D721Med (cell line): ENCODE measurements at places on chromosomes 6 and 20.

- no peak for DNase-seq
Observed at GRCh38 chr20:47730744-47731143, 54.5 kb downstream of the SULF2 start.

GRCh38 chr6:143743301-143744166 lies 65.8 kb downstream of the PHACTR2 start:
- no peak for DNase-seq

DNA sequence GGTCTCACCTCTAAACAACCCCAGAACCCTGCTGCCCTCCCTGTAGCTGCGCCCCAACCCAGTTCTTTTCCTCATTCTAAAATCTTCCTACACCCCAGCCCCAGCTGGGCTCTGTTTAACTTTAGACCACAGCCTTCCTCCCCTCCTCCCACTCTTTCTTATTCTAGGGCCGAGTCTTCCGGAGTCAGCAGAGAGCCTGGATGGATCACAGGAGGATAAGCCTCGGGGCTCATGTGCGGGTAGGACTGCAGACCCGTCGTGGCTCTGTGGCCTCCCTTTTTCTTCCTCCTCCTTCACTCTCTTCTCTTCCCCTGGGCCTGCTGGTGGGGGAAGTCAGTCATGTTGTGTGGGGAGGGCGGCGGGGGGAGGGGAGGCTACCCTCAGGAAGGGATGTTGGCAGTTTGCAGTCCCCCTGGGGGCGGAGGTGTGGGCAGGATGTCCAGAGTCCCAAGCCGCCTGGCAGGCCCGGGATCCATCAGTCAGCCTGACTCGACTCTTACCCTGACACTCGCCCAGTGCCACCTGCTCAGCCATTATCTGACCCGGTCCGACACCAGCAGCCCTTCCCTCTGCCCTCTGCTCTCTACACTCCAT lies 8.1 kb downstream of the CAPN11 start:
- DNase-seq, result no peak

DNA sequence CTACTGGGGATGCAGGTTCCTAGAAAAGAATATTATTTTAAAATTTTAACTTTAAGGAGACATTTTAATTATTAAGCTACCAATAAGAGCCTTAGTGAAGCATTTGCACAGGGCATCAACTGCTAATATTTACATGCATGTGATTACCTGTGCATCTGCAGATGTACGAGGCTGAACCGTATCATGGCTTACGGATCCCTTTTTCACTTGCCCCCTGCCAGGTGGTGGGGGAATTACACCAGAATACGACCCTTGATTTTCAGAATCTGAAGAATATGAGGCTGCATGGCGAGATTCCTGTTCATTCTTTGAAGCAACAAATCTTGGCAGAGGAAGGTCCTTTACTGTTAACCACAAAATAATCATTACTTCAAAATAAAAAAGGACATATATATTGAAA lies 42.7 kb downstream of the REPS1 start:
- no peak for DNase-seq

- DNase-seq, result no peak
Observed at GRCh38 chr6:166614171-166614583, 12.9 kb downstream of the RPS6KA2 start.

DNA sequence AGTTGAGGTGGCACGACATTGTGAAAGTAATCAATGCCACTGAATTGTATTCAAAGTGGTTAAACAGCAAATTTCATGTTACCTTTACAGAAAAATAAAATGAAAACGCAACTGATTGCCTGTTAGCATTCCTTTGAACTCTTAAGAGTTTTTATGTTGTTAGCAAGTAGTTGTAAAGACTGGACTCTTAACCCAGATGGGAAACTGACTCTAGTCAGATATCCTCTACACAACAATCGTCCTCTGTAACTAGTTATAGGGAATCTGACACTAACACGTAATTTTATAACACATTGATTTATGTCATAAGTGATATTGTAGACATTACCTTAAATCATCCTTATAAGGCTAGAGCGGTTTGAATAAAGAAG lies 3.0 kb upstream of the FBXO9 start:
- DNase-seq, result no peak

DNA sequence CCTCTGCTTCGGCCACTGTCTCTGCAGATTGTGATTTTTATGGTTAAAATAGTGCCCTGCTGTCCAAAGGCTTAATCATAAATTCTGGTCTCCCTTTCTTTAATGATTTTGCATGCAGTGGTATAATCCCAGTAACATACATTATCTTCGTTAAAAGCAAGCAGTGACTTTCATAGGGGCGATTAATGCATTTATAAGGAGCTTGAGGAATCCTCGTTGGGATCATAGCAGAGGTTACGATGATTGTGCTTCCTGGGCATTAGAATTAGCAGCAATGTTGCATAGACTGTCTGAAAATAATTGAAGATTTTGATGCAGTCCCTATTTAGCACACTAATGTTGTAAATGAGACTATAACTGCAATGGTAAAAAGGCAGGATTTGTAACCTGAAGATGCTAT lies 181.3 kb downstream of the PRL start:
- DNase-seq, result no peak

DNA sequence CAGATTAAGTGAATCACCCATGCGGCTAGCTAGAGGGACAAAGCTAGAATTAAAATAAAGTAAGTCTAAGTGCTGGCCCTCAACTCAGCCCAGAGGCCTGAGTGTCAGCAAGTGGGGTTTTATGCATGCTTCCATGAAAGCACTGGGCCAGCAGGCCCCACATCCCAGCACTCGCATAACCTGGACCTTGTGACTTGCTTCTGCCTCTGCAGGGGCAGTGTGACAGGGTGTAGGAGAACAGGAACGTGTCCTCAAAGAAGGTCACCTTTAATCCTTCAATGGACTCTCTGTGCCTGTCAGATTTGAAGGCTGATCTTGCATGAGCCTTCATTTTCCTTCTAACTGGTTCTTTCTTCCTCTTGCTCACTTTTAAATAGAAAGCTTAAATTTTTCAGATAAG lies 183.4 kb downstream of the ALDH8A1 start:
- no peak for DNase-seq

DNA sequence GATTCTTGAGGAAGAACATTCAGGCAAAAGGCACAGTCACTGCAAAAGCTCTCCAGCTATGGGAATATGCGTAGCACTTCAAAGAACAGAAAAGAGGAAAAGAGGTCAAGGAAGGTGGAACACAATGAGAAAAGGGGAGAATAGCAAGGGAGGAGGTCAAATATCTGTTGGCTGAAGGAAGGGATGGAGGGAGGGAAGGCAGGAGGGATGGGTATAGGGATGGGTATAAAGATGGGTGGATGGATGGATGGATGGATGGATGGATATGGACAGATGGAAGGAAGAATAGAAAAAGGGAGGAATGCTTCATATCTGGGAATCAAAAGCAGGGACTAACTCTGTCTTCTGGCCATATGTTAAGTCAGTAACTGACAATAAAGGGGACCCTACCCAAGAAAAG lies 164.2 kb upstream of the TOP1 start:
- no peak for DNase-seq

DNA sequence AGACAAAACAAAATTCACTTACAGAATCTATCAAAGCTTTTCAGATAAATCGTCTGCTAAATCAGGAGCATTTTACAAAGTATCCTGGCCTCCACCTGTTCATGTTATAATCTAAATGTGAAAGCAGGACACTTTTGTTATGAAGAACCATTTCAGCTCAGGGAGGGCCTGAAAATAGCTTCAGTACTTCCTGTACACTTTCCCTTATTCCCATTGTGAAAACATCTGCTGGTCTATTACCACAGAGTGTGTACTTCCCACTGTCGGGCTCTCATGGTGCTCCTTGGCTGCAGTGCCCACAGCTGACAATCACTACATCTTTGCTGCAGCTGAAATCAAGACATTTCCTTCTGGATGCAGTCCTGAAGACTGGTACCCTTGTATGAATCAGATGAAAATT lies 128.1 kb downstream of the OPRM1 start:
- DNase-seq, result no peak

GRCh38 chr20:44480097-44480496 lies 4.4 kb downstream of the TTPAL start:
- no peak for DNase-seq

- no peak for DNase-seq
Observed at GRCh38 chr20:33810259-33810658, 889 bp upstream of the CHMP4B start.

DNA sequence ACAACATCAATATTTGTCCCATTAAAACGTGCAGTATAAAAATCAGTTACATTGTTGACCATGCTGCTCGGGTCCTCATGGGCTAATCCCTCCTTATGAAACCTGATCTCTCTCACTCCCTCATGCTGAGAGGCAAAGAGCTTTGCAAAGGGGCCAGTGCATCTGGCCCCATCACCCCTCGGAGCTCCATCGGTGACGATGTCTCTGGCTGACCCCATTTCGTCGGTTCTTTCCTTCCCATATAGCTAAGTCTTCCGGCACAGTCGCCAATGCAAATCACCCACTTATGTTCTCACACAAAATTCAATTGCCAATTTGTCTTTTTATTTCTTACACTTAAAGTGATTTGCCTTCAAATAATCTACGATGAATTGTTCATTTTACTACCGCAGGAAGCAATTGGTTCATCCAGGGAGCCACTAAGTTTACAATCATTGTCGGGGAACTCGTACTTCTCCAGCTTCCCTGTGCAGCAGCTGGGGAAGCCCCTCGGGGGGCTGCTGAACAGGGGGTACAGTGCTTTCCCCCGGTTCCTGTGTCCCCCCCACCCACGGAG lies 199.8 kb upstream of the CDH4 start:
- no peak for DNase-seq

DNA sequence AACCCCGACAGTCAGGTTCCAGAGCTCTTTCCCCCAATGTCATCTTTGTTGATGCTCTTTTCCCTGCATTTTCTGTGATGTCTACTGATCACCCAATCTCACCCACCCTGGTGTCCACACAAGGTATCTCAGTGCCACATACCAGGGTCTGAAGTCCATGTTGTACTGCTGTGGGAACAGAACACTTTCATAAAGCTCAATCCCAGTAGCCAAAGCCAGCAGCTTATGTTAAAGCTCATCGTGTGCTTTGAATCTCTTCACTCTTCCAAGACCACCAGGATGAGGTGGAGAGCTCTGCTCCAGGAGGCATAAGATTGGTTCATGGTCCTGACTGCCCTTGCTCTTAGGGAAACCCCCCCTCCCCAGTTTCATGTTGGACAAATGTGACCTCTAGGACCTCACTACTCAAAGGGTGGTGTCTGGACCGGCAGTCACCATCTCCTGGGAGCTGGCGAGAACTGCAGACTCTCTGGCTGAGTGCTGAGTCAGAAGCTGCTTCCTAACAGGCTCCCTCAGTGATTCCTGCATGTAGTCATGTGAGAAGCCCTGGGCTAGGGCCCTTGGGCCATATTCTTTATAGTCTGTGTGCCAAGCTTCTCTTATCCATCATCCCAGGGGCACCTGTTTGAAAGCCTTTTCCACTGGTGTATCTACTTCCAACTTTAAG lies 13.4 kb upstream of the CPNE5 start:
- DNase-seq, result no peak

DNA sequence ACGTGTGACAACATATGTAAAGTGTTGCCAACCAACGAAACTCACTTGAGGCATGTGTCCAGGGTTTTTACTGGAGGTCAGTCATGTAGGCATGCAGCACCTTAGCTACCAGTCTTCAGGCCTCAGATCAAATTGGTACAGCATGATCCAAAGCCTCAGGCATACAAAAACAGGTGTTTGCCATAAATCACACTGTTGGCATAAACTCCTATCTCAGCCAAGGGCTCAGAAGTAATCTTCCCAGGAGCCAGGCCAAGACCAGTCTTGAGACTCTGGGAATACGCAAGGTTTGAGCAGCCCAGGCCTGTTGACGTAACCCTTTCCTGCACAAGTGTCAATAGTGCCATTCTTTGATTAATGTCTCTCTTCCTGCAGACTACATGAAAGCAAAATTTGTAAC lies 163.5 kb downstream of the PRL start:
- no peak for DNase-seq

DNA sequence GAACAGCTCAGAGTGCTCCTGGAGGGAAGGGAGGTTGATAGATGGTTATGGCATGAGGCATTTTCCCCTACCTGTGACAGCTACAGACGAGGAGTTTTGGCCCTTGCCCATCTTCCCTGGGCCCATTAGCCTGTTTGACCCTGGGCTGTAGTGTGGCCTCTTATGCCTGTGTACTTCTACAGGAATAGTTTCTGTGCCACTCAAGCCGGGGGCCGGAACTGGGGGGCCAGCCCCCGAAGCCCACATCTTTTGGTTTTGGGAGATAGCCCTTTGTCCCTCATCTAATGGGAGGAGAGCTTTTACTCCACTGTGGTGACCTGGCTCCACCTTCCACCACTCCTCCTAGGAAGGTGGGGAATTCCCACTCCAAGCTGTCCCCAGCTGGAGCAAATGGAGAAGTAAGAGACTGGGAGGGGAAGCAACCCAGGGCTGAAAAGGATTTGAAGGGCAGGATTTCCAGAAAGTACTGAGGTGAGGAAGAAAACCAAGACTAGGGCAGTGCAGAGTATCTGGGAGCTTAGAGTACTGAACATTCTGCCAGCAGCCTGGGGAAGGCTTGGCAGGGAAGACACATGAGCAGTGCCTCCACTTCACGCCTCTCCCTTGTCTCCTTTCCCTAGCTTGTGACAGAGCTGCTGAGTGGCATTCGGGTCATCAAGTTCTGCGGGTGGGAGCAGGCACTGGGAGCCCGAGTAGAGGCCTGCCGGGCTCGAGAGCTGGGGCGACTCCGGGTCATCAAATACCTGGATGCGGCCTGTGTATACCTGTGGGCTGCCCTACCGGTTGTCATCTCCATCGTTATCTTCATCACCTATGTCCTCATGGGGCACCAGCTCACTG lies 6.9 kb downstream of the ABCC10 start:
- no peak for DNase-seq

GRCh38 chr20:7853493-7853892 lies 86.8 kb downstream of the HAO1 start:
- DNase-seq, result no peak

GRCh38 chr6:43746071-43746470 lies 23.9 kb upstream of the VEGFA start:
- DNase-seq, result no peak

DNA sequence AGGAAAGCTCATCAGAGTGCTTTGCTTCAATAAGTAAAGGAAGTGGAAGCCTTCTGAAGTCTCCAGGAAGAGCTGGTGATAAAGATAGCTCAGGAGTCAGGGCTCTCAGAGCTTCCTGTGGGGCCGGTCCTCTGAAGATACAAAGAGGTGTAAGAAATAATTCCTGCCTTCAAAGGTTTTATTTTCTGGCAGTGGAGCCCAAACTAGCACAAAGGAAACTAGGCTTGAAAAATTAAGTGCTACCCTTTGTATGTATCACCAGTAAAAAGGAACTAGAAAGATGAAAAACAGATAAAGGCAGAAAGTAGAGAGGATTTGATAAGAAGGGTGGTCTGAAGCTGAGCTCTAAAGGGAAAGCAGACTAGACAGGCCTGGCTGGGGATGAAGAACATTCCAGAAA lies 204.1 kb upstream of the SASH1 start:
- DNase-seq, result no peak

DNA sequence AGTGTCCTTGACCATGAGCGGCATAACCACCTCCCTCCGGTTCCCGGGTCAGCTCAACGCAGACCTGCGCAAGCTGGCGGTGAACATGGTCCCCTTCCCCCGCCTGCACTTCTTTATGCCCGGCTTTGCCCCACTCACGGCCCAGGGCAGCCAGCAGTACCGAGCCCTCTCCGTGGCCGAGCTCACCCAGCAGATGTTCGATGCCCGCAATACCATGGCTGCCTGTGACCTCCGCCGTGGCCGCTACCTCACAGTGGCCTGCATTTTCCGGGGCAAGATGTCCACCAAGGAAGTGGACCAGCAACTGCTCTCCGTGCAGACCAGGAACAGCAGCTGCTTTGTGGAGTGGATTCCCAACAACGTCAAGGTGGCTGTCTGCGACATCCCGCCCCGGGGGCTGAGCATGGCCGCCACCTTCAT lies 4.9 kb downstream of the TUBB1 start:
- no peak for DNase-seq

- DNase-seq, result no peak
Observed at GRCh38 chr6:167479301-167479700, 154.4 kb downstream of the TTLL2 start.
